Activated CD8-positive, alpha-beta memory T cell treated with anti-CD3 and anti-CD28 coated beads for 1 hour (primary cell): ENCODE measurements at places on chromosomes 16 and 17.

DNA sequence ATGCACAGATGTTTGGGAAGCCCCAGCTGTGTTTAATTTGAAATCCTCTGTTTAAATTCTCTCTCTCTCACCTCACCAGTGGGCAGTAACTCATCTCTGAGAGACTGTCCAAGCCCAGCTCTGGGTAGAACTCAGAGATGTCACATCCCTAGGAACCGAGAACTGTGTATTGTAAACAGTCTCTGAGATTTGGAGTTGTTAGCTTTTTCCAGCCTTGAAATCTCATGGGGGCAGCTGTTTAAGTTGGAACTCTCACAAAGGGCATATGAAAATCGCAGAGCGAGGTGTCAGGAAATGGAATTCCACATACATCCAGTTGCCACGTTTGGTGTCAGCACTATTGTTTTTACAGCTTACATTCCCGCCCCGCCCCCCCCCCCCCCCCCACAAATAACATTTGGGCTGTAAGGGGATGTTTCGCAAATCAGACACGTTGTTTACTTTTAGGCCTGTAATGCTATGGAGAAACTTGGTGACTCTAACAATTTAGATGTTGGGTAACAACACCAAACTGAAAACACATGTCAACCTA, 34.3 kb downstream of the VPS35L start:
- DNase-seq, result no peak

DNA sequence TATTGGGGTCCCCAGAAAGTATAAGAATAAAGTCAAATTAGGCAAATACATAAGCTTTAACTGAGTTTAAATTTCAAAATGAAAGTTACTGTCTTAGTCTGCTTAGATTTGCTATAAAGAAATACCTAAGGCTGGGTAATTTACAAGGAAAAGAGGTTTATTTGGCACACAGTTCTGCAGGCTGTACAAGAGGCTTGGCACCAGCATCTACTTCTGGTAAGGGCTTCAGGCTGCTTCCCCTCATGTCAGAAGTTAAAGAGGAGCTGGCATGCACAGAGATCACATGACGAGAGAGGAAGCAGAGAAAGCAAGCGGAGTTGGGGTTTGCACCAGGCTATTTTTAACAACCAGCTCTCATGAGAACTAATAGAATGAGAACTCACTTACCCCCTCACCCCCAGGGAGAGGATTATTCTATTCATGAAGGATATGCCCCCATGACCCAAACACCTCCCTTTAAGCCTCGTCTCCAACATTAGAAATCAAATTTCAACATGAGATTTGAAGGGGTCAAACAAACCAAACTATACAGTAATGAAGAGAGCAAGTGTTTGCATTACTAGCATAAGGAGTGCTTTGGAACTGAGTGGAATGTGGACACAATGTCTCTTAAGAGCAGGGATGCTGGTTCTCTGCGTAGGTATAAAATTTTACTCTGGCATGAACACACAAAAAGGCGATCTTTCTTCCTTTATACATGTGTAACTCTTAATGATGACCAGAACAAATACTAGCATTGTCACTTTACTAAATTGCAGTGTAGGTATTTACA, 292.8 kb upstream of the PMFBP1 start:
- DNase-seq, result no peak

GRCh38 chr16:52557236-52557635, 10.3 kb upstream of the TOX3 start:
- DNase-seq, result no peak

GRCh38 chr16:51289336-51289735, 138.3 kb upstream of the SALL1 start:
- DNase-seq, result no peak

- no peak for DNase-seq
Measured at GRCh38 chr17:77203436-77203835, 62.7 kb downstream of the SEC14L1 start.

DNA sequence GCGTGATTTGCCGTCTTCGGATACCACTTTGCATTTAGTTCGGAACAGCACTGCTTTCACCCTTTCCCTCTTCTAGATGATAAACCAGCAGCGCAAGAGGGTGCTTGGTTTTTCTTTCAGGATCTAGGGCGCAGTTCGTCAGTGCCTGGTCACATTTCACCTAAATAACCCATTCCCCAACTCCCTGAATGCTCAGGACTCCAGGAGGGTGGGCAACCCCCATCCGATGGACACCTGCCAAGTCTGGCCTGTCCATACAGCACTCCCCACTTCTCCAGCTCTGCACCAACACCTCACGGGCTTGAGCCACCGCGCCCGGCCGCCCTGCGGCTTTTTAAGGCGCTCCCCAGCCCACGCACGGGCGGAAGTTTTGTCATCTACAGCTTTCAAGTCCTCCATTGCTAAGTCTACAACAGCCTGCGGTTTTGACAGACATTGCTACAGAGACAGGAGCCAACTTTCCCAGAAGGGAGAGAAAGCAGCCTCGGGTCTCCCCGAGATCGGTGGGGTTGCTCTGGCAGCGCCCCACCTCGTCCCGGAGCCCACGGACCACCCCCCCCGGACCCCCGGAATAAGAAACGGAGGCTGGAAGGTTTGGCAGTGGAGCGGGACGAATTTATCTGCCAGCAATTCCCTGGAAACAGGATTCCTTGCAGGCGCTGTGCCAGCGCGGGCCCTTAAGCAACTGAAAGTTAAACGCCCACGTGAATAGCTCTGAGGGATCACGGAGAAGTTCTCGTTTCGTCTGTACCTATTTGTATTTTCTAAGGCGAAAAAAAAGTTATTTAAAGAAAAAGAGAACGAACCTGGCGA, 38.6 kb upstream of the SLFN13 start:
- peak; percentile 54 for DNase-seq

DNA sequence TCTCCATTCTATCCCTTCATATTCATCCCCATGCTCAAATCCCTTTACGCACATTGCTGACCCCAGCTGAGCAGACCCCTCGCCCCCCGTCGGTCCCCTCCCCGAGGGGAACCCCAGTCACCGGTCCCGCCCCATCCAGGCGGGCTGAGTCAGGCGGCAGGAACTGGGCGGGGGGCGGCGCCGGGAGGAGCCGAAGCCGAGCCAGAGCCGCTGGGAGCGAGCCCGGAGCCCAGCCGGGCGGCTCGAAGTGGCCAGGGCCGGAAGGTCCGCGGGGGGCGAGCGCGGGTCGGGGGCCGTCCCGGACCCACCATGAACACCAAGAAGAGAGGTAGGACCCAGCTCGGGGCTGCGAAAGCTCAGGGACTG, 8.6 kb downstream of the RIPOR1 start:
- DNase-seq, result no peak

DNA sequence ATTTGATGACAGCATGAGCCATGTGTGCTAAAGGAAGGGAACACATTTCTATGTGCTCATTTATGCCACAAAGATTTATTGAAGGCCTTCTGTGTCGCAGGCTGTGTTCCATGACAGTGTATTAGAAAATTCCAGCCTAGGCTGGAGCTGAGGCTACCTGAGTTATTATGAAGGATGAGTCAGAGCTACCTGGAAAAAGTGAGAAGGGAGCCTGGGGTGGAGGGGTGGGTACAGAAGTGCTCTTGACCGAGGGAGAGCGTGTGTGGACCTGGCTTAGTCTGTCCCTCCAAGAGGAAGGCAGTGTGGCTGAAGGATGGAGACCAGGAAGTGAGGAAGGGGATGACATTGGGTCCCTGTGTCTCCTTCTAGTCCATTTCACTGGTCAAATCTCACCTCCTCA, 98.3 kb downstream of the N4BP1 start:
- no peak for DNase-seq
